ENCODE measurements at places on chromosomes 6 and 20. TPM values are rescaled to one million over a fixed set of nuclear protein-coding genes. Genes with fewer than 3 reads are reported as not detected.

HLA-DOB gene
- total RNA-seq = 0.91 TPM

CST2 gene
- total RNA-seq = not detected

CD93 gene
- not detected for total RNA-seq

RNF39 gene
- total RNA-seq = not detected

C20orf144 gene
- total RNA-seq = 0.15 TPM

GINS1 gene
- total RNA-seq = 25.5 TPM

FNDC11 gene
- total RNA-seq = 0.10 TPM

CPNE5 gene
- total RNA-seq = 1.7 TPM

MLIP gene
- total RNA-seq = not detected

B3GAT2 gene
- total RNA-seq = not detected

MRAP2 gene
- not detected for total RNA-seq

PDYN gene
- total RNA-seq = not detected

THBS2 gene
- total RNA-seq = not detected

DNA sequence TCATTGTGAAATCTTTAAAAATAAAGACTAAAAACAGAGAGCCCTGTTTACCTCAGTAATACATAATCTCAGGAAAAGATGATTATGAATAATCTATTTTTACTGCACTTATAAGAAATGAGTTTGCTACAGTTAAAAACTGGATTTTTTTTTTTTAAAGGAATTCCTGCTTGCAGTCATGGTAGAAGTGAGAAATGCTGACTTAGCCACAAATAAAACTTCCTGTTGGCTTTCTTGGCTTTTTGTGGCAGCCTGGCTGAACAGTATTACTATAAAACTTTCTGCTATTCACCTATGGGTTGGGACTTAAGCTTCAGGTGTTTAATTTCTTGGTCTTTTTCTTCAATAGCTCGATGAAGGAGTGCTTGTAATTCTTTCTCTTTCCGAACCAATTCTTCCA lies 12.0 kb upstream of the MAP7 start:
- no peak for DNase-seq

- peak; percentile 12 for DNase-seq
These were observed 12.2 kb upstream of the AKIRIN2 start for GRCh38 chr6:87714093-87714842.

- no peak for DNase-seq
These were observed 96.3 kb downstream of the PHF3 start for GRCh38 chr6:63731930-63732329.

DNA sequence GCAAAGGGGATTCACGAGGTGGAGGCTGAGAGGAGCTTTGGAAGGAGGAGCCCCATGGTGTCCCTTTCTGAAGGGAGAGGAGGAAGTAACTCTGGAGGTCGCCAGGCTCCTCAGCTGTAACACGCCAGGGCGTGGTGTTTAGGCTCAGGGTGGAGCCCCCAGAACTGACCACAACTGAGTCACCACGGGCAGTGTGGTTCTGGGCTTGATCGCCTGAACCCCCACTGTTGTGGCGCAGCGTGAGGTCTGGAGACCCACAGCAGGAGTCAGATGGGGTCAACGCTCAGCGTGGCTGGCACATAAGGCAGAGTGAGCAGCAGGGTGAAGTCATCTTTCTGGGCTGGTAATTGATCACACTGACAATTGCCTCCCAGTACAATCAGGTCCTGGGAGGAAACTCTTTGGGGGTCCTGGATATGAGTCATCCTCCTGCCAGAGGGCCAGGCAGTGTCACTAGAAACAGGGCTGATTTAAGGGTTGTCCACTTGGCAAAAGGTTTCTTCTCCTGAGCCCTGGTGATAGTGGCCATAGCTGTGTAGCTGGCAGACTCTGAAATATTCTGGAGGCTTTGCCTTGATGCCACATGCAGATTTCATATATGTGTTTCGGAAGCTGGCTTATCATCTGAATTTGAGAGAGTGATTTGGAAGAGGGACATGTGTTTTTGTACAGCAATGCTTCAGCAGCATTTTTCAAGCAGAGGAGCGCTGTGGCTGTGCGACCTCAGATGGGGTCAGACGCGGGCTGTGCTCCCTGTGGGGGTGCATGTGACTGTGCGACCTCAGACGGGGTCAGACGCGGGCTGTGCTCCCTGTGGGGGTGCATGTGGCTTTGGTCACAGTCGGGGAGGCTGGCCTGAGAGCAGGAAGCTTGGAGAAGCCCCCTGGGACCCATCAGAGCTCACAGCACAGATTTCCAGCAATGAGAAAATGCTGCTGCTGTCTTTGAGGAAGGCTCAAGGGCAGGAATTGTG lies 50.0 kb downstream of the SYNJ2 start:
- no peak for DNase-seq

DNA sequence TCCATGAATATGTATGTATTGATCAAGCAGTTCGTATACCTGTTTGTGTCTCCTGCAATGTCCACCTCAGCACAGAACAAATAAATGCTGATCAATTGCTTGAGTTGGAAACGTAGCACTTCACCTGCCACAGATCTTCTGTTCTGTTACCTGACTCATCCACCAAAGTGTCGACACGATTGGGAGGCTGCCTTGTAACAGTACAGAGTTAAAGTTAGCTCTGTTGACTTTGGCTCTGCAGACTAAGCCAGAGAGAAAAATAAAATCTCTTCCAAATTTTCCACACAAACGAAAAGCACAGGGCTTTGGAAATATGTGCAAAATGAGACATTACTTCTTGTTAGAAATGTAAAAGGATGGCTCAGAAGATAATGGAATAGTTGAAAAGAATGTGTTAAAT lies 245.4 kb downstream of the NRN1 start:
- no peak for DNase-seq

DNA sequence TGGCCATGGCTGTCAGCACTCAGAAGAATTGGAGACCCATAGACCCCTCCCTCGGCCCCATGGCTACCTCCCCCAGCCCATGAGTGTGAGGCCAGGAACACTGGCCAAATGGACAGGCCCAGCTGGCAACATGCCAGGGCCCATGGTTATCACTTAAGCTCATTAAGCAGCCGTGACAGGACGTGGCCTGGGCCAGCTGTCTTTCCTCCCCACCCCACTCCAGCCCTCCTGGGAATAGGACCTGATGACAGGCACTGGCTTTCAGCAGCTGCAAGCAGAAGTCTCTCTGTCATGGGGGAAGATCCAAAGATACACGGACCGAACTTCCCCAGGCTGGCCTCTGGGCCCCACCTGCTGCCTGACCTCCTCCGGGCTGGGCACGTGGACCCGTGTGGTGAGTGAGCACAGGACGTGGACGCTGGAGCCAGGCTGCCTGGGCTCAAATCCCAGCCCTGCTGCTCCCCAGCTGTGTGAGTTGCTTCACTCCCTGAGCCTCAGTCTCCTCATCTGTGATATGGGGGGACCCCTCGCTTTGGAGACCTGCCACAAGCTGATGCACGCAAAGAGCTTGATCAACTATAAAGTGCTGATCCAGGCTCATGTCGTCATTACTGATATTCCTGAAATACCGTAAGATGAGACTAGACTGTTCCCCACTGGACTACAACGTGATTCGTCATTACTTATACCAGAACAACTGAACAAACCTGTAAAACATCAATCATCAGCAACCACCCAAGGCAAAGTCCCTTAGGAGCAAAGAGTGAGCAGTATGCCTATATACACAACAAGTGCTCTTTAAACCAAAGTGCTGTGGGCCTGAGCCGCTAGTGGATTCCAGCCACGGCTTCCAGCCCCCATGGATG lies 22.0 kb upstream of the VSTM2L start:
- no peak for DNase-seq

GRCh38 chr6:116316772-116317467 lies 37.2 kb upstream of the TSPYL1 start:
- DNase-seq = no peak

DNA sequence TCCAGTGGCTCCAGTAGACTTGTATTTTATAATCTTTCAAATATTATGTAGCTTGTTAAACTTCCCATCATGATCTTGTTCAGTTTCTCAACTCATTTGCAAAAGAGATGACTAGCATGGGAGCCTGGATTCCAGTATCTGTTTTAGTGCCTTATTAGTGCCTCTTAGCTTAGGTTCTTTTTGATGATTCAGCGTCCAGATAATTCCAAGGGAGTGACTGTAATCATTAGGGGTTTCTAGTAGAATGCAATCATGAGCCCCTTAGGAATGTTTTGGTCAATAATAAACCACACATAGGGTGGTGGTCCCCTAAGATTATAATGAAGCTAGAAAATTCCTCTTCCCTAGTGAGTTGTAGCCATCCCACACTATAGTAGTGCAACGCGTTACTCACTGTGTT lies 7.0 kb downstream of the CD2AP start:
- no peak for DNase-seq

DNA sequence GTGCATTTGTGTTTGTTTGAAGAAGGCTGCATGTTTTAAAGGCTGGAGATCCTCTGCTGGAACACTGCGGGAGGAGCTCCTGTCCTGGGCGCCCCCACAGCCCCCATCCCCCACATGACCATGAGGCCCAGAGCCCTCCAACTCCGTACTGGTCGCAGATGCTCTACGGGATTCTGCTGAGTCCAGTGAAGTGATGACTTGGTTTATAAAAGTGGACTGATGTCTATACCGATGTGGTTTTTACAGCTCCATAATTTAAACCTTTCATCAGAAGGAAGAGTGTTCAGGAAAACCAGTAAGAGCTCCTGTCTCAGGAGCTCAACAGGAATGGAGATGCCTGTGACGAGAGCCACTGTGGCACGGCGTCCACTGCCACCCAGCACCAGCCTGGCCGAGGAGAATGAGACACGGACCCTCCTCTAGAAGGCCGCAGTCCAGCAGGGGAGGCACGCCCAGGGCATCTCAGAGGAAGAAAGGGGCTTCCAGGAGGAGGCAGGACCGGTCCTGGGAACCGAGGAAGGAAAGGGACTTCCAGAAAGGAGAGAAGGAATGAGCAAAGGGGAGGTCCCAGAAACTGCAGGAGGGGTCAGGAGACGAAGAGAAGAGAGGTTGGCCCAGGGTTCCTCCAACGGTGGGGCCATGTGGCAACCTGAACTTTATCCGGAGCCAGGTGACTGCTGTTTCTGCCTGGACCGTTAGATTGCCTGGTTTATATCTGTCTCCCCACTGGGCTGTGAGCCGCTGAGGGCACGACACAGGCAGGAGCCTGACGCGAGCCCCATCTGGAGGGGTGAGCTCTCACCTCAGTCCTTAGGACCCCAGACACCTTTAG lies 26.9 kb downstream of the BFSP1 start:
- no peak for DNase-seq

DNA sequence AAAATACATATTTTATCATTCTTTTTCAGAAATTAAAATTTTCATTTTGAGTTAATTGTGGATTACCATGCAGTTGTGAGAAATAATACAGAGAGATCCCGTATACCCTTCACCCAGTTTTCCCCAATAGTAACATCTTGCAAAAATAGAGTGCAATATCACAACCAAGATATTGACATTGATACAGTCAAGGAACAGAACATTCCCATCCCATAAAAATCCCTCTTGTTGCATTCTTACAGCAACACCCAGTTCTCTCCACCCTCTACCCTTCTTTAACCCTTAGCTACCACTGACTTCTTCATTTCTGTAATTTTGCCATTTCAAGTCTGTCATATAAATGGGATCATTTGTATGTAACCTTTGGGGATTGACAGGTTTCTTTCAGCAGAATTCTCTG lies 6.9 kb upstream of the AKAP12 start:
- no peak for DNase-seq

GRCh38 chr6:158970640-158971275 lies 29.2 kb downstream of the RSPH3 start:
- no peak for DNase-seq

DNA sequence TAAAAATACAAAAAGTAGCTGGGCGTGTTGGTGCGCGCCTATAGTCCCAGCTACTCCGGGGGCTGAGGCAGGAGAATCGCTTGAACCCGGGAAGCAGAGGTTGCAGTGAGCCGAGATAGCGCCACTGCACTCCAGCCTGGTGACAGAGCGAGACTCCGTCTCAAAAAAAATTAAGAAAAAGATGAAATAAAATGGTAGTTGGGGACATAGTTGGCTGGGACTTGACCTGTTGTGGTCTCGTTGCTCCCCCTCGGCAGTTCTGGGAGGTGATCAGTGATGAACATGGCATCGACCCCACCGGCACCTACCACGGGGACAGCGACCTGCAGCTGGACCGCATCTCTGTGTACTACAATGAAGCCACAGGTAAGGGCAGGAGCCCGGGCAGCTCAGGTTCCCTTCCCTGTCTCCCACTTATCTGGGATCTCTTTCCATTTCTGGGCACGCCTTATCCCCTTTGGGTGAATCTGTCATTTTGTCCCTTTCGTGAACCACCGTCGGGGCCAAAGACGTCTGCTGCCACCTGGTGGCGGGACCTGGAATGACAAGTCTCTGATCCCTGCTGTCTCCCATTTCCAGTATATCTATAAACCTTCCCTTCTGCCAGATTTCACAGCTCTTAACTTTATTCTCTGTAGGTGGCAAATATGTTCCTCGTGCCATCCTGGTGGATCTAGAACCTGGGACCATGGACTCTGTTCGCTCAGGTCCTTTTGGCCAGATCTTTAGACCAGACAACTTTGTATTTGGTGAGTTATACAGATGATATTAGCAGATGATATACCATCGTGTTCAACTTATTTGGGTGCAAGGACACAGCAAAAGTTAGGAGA lies 2.3 kb downstream of the TUBB start:
- DNase-seq = peak; percentile 89

- DNase-seq = no peak
These were observed 4.6 kb upstream of the CPXM1 start for GRCh38 chr20:2804852-2805688.

GRCh38 chr20:12166053-12166717 lies 248.5 kb downstream of the BTBD3 start:
- no peak for DNase-seq

GRCh38 chr20:32621071-32621890 lies 36.1 kb upstream of the NOL4L start:
- DNase-seq = no peak

All from activated naive CD4-positive, alpha-beta T cell treated with anti-CD3 and anti-CD28 coated beads for 36 hours (primary cell).